Stimulated activated CD8-positive, alpha-beta memory T cell treated with anti-CD3 and anti-CD28 coated beads, Interleukin-4, amount 100 ng/mL, for 1 hour (primary cell): ENCODE measurements at places on chromosomes 7 and 10.

DNA sequence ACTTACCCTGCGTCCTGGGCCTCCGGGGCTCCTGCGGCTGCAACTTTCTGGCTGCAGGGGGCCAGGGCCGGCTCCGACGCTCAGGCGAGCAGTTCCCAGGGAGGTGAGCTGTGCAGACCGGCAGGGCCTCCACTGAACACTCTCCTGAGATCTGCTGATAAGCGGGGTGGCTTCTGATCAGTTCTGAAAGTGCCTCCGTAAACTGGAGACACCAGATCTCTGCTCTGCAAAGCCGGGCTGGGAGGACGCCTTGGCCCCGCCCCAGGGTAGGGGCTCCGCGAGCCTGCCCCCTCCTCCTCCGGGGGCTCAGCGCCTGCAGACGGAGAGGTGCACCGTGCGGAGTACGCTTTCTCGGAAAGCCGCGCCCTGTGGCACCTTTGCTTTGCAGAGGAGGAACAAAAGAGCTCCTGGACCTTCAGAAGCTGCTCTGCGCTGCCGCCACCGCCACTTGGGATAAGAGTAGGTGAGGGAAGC, 141.3 kb upstream of the VKORC1L1 start:
- no peak for DNase-seq

DNA sequence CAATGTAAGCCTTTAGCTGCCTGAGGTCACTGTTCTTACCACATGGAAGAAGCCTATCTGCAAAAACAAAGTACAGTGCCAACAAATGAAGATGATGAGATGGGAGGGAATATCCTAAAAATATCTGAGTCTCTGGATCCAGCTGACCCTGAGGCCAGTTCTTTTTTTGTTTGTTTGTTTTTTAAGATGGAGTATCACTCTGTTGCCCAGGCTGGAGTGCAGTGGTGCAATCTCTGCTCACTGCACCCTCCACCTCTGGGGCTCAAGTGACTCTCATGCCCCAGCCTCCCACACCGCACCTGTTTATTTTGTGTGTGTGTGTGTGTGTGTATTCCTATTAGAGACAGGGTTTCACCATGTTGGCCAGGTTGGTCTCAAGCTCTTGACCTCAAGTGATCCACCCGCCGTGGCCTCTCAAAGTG, 44.9 kb downstream of the HYCC1 start:
- no peak for DNase-seq

DNA sequence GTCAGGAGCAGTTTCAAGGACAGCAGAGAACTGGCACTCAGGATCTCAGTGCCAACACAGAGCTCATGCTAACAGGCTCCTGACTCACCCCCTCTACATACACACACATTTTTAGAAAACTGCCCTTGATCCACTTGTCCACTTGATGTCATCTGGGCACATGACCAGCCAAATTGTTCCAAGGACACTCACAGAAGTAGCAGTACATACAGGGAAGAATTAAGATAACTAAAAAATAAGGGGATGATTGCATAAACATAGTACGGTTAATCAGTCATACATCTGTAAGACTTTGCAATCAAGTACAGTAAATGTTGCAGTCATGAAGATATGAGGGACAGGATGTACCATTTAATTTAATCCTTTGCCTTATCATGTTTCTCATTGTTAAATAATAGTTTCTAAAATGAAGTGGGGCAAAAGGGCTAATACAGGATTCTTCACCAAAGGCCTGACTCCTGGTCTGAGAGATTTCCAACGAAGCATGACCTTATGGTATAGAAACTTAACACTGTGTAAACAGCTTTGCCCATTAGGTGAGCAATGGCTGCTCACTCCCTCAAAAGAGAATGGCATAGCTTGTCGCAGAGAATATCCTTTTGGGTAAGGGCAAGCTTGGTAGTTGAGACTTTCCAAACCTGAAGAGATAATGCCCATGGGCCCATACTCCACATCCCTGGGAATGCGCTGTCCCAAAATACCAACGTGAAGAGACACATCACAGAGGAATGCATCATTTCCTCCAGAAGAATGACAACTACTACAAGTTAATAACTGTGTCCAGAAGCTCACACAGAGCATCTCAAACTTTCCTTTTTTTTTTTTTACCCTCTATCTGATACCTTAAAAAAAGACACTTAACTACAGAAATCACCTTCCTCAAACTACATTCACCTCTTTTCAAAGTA, 94.1 kb downstream of the ARMH3 start:
- DNase-seq: no peak

DNA sequence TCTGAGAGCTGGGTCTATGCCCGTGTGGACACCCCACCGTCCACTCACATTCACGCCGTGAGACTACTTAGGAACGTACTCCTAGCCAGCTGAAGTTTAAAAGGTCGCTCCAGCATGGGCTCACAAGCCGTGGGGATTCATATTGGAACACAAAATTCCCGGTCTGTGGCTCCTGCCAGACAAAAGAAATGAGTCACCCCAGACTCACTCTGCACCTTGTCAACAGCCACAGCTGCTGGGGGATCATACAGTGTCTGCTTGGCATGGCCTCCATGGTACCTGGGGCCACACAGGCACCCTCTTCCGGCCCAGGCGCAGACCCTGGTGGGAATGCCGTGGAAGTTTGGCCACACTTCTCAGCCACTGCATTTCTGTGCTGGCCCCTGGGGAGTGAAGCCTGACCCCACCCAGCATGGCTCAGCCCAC, 228.4 kb downstream of the DNAJB6 start:
- DNase-seq: no peak

DNA sequence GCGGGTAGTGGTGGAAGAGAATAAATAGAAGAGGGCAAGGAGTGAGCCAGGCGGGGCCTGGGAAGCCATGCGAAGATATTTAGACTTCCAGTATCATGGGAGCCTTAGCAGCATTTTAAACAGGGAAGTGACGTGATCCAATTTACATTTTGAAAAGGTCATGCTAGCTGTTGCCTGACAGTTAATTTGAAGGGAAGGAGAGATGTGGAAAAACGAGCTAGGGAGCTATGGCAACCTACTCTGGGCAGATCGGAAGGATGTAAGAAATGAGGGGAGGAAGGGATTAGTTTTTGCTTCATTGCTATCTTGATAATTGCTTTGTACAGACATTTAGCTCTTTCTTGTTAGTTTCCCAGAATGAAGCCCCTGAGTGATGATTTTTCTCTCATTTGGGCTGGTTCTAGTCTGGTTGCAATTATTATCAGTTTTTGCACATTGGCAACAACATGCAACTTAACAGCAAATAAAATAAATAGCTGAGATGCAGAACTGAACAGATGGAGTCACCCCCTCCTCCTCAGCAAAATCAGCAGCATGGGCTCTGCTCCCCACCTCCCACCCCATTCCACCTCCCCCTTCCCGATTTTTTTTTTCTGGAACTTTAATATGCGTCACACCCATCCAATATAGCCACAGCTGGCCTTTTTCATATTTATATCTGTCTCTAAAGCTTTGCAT, 13.0 kb upstream of the CALU start:
- no peak for DNase-seq
